ENCODE measurements at places on chromosomes 11 and 22. TPM values are rescaled to one million over a fixed set of nuclear protein-coding genes. Genes with fewer than 3 reads are reported as not detected.

DNA sequence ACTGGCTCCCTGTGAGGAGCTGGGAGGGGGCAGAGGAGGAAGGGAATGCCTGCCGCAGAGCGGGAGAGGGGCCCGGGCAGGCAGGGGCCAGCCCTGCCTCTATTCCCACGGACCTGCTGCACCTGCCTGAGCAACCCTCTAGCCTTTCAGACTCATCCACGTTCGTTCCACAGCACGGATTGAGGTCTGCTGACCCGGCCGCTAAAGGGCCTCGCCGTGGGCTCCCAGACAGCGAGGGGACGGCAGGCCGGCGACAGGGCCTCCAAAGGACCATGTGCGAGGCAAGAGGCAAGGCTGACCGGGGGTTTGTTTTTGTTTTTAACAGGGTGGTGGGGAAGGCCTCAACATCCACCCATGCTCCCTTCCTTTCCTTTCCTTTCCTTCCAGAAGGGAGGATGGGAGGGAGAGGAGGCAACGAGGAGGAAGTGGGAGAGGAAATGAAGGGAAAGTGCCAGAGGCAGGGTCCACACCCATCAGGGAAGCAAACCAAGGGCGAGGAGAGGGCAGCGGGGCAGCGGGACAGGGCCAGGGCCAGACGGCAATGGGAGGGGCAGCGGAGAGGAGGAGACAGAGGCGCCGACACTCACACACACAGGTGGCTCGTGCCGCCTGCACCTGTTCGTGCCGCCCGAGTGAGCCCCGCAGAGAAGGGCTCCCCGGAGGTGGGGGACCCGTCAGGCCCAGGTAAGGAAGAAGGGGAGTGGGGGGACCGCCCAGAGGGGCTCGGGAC is 7.5 kb downstream of the LRFN4 start:
- DNase-seq, result peak; percentile 90

GRCh38 chr22:17339095-17339693 is 30.1 kb upstream of the CECR2 start:
- DNase-seq, result no peak

DENND6B gene
- total RNA-seq, result 4.7 TPM

GRCh38 chr11:11513422-11513821 is 108.4 kb downstream of the GALNT18 start:
- no peak for DNase-seq

GRCh38 chr22:21018314-21018713 is 3.3 kb downstream of the P2RX6 start:
- no peak for DNase-seq

- DNase-seq, result no peak
Measured at GRCh38 chr11:6475936-6476335, 2.2 kb upstream of the TRIM3 start.

DNA sequence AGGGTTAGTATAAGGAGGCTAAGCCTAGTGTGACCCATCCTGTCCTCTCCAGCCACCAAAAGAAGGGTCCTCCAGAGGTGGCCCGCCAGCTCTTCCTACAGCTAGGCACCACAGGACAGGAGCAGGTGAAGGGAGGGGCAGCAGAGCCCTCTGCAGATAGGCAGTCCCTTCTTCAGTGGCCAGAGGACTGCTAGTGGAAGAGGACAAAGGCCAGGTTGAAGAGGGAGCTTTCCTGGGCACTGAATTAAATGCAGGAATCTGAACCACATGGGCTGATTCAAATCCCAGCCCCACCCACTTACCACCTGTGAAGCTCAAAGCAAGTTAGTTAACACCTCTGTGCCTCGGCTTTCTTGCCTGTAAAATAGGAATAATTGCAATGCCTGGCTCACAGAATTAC is 409.5 kb downstream of the NXPE2 start:
- DNase-seq, result no peak

GRCh38 chr11:112229746-112230433 is 3.7 kb downstream of the PTS start:
- DNase-seq, result no peak

- no peak for DNase-seq
Measured at GRCh38 chr22:43230971-43231723, 44.2 kb upstream of the TTLL12 start.

TUB gene
- 2.2 TPM for total RNA-seq

OTOG gene
- total RNA-seq, result not detected

DNA sequence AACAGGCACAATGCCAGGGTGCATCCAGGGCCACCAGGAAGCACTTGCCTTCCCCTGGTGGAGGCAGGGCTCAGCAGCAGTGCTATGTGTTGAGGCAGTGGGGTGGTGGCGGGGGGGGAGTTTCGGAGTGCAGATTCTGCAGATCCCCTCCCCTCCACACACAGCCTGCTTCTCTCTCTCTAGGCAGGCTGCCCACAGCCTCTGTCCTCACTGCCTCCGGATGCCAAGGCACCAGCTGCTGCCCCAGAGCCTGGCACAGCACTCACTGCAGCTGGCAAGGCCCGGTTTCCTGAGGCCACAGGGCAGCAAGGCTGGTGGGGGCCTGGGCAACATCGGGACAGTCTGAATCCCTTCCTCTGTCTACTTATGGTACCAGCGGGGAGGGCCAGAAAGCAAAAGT is 35.8 kb downstream of the NRXN2 start:
- DNase-seq, result peak; percentile 11

IFTAP gene
- 4.4 TPM for total RNA-seq

P2RX3 gene
- total RNA-seq, result not detected

DNA sequence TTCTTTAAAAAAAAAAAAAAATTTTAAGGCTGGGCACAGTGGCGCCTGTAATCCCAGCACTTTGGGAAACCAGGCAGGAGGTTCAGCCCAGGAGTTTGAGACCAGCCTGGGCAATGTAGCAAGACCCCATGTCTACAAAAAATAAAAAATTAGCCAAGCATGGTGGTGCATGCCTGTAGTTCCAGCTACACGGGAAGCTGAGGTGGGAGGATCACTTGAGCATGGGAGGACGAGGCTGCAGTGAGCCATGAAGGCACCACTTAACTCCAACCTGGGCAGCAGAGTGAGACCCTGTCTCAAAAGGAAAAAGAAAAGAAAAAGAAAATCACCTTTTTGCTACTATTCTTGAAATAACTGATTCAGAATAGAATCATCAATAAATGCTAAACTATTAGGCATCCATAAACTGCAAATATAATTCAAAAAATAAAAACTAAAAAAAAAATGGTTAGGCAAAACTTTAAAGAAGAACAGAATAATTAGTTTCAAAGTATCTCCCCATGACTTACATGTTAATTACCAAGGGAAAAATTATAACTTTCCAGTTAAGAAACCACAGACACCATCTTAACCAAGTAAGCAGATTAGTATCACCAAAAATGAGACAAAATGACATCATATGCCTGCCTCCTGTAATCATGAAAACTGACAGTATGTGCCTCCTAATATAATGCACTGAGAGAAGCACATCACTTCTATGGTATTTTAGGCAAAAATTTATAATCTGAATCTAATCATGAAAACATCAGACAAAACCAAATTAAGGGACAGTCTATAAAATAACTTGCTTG is 63.6 kb downstream of the DENND5A start:
- DNase-seq, result no peak

DNA sequence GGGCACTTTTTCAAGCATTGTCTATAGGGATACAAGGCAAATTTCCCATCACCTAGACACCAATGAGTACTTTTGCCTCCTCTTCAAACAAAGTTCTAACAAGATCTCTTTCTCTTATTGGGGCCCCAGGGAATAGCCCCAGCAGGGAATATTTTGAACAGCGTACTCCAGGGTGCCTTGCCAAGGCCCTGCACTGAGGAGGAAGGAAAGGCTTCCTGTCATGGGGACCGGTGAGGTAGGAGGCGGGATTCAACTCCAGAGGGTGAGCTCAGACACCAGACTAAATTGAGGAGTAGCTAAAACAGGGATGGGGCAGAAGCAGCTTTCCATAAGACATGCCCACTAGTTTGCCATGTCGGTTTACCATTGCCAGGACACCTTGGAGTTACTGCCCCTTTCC is 28.0 kb upstream of the OR56B4 start:
- DNase-seq, result no peak

- DNase-seq, result no peak
Measured at GRCh38 chr11:61072316-61073109, 29.8 kb upstream of the CD5 start.

- no peak for DNase-seq
Measured at GRCh38 chr11:11660363-11660740, 38.5 kb upstream of the GALNT18 start.

GRCh38 chr11:36564376-36565030 is 3.3 kb upstream of the RAG1 start:
- DNase-seq, result peak; percentile 53

- no peak for DNase-seq
Measured at GRCh38 chr11:19187833-19188258, 13.9 kb downstream of the CSRP3 start.

CASP1 gene
- total RNA-seq, result 41.8 TPM

DNA sequence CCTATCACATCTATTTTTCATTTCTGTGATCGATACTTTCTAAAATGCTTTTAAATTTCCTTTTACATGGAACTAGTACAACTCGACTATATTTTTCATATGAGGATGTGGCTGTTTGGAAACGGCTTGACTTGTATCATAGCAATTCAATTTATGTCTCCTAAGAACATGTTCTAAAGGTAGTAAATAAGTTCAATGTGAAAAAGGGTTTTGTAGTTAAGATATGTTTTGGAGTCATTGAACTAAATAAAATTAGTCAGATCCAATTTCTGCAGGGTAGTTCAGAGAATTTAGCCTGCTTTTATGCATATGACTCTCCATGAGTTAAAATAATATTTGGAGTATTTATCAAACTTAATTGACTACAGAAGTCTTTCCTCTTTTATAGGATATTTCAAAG is 1121.4 kb downstream of the LRRC4C start:
- no peak for DNase-seq

ANGPTL5 gene
- total RNA-seq, result 0.28 TPM

GRCh38 chr22:21690401-21690801 is 24.6 kb downstream of the PPIL2 start:
- no peak for DNase-seq

Measured in left colon (tissue), 2 donors.